ENCODE measurements at places on chromosomes 4 and X. TPM values are rescaled to one million over a fixed set of nuclear protein-coding genes. Genes with fewer than 3 reads are reported as not detected.
A peak's percentile ranks its signal among the peaks of the same experiment; 100 is the strongest.

DNA sequence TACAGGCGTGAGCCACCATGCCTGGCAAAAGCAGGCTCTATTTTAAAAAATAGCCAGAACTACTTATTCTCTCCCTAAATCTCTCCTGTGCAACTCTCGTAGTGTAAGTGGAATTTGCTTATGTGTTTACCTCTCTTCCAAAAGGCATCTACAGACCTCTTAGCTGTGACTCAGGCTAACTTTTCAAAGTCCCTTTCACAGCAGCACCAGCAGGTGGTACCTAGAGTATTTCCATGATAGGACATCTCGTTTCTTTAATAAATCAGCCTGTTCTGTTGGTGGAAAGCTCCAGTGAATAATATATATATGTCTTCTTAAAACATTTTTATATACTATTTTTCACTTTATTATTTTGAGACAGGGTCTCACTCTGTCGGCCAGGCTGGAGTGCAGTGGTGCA is 89.0 kb downstream of the NSUN7 start:
- DNase-seq = no peak

Gene FGG
- polyA plus RNA-seq = 1.8 TPM

DNA sequence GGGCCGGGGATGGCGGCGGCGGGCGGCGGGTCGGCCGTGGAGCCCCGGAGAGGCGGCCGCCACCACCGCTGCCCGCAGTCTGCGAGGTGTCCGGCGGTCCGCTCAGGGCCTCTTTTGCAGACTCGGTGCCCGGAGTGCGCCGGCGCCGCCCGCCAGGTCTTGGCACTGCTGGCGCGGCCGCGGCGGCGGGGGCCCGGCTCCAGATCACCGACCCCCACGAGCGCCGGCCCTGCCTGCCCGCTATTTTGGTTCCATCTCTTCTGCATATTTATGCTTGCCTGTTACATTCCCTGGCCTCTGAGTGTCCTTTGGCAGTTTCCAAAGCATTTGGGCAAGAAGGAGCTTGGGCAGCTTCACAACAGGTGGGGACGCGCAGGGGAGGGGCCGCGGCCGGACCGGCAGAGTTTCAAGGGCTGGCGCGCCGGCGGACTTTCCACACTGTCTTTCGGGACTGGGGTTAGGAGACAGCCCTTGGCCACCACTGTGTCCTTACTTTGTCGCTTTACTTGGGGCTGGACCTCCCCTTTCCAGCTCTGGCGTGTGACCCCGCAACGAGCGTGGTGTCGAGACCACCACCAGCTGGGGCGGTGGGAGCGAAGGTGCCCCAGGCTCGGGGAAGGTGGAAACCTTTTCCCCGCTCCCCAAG is 668 bp upstream of the TAPT1 start:
- peak; percentile 79 for DNase-seq

DNA sequence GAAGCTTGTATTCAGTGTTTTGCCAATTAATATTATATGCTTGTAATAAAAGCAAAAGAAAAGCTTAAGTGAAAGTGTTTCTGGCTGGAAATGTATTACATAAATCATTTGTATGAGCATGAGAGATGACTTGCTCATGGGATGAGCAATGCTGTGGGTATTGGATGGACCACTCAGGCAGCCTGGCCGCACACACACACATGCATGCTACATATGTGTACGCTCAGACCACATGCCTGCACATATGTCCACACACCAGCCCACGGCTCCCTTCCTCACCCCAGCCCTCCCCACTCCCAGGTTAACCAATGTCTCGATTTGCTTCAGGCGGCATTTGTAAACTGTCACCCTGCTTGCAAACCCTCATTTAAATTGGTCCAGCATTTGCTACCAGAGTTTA is 55.9 kb downstream of the CPLX1 start:
- no peak for DNase-seq

DNA sequence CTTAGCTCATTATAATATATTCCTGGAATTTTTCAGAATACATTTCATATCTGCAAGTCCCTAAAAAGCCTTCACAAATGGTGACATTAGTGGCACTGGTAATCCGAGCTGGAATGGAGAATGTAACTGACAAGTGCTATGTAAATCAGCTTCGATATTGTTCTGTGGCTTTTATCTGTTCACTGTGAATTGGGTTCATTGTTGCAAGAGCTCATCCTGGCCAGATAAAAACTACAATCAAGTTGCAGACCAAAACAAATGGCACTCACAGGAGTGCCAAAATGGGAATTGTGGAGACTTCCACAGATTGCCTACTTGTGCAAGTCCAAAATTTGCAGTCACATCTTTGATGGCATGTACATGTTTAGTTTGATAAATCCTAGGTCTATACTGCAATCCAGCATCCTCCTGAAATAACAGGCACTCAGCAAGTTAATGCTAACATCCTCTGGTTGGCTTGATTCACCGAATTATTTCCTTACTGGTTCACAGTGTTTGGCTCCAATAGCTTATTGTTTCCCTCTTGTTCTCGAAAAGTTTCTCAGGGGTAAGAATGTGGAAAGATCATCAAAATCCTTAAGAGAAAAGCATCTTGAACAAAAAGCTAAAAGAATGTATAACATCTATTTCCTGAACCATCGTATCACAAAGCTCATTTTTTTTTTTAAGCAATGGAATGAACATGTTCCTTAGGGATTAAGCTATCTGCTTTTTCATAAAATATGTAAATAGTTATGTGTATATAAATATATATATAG is 904.9 kb downstream of the CENPC start:
- no peak for DNase-seq

Gene CENPE
- polyA plus RNA-seq = 0.32 TPM

Gene S100P
- polyA plus RNA-seq = not detected

- peak; percentile 31 for DNase-seq
Observed at GRCh38 chr4:3254302-3255131, 5.6 kb downstream of the MSANTD1 start.

- no peak for DNase-seq
Observed at GRCh38 chrX:64427281-64427680, 32.0 kb upstream of the MTMR8 start.

Gene MAGEB1
- not detected for polyA plus RNA-seq

- DNase-seq = no peak
Observed at GRCh38 chr4:25913056-25913850, 767 bp upstream of the SMIM20 start.
